ENCODE measurements at places on chromosomes 6 and 20. TPM values are rescaled to one million over a fixed set of nuclear protein-coding genes. Genes with fewer than 3 reads are reported as not detected.

DNA sequence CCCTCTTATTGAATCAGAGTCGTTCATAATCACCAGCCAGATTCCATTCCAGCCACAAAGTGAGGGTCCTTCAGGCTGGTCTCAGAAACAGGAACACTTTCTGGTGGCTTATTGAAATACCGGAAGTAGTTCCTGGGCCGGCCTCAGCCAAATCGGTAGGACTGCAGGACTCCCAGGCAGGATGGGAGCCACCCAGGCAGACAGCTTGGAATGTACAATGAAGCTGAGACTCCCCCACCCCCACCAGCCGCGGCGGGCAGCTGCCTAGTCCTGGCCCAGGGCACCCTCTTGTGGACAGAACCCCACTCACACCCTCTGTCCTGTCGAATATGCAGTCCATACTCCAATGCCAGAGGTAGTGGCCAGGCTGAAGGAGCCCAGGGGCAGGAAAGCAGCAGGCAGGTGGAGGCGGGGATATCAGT lies 43.8 kb downstream of the MDFI start:
- peaks cover 13% of the 10 kb centered on the region for H3K4me1 ChIP-seq
- peak overlapping the region; percentile 56 for H3K4me3 ChIP-seq
- no peak for DNase-seq

DNA sequence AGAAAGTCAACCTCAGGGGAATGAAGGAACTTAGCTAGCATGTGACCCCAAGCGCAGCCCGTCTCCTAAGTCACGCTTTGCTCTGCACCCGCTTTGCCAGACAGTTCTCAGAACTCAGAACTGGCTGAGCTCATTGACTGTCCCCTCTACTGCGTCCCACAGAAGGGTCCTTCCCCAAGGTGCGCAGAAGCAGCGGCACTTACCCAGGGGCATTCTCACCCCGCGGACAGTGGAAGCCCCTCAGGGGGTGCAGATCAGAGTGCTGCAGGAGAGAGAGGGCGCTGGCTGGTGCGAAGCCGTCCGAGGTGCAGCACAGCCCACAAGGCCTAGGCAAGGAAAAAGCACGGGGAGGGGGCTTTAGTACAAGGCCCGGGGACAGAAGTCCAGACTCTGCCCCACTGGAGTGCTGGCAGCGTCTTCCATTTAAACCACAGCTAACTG lies 807 bp downstream of the SNHG17 start:
- DNase-seq = no peak
- H3K4me3 ChIP-seq = peak overlapping the region; percentile 95
- H3K27ac ChIP-seq = peak overlapping the region; percentile 94
- peaks cover 23% of the 10 kb centered on the region for H3K36me3 ChIP-seq

- no peaks in the 10 kb centered on the region for H3K4me1 ChIP-seq
- H3K27me3 ChIP-seq = peaks cover 37% of the 10 kb centered on the region
- H3K27ac ChIP-seq = no peak overlapping the region
Observed at GRCh38 chr20:4544765-4545164, 176.9 kb upstream of the PRND start.

Gene HLA-DMA
- total RNA-seq = 16.9 TPM

Gene EFCAB8
- total RNA-seq = 3.1 TPM

Gene SYCP2
- 4.4 TPM for total RNA-seq

GRCh38 chr20:1118004-1118335 lies 432 bp upstream of the PSMF1 start:
- peaks cover 39% of the 10 kb centered on the region for H3K4me1 ChIP-seq
- no peak for DNase-seq
- H3K27ac ChIP-seq = peak overlapping the region; percentile 87
- H3K4me3 ChIP-seq = peak overlapping the region; percentile 93
- H3K27me3 ChIP-seq = no peaks in the 10 kb centered on the region

Gene NSFL1C
- total RNA-seq = 73.6 TPM

- peak overlapping the region; percentile 57 for H3K27ac ChIP-seq
- peaks cover 5% of the 10 kb centered on the region for H3K36me3 ChIP-seq
- H3K4me3 ChIP-seq = peak overlapping the region; percentile 93
- no peak for DNase-seq
- H3K27me3 ChIP-seq = no peaks in the 10 kb centered on the region
- H3K4me1 ChIP-seq = peaks cover 50% of the 10 kb centered on the region
Observed at GRCh38 chr6:125791151-125791819, 525 bp downstream of the NCOA7 start.

Gene SYNDIG1
- total RNA-seq = not detected

- peaks cover 6% of the 10 kb centered on the region for H3K4me1 ChIP-seq
- peak overlapping the region; percentile 6 for H3K27ac ChIP-seq
- H3K27me3 ChIP-seq = peaks cover 35% of the 10 kb centered on the region
Observed at GRCh38 chr6:3592371-3592941, 135.6 kb upstream of the SLC22A23 start.

Gene CRISP3
- not detected for total RNA-seq

Gene BMP7
- total RNA-seq = not detected

DNA sequence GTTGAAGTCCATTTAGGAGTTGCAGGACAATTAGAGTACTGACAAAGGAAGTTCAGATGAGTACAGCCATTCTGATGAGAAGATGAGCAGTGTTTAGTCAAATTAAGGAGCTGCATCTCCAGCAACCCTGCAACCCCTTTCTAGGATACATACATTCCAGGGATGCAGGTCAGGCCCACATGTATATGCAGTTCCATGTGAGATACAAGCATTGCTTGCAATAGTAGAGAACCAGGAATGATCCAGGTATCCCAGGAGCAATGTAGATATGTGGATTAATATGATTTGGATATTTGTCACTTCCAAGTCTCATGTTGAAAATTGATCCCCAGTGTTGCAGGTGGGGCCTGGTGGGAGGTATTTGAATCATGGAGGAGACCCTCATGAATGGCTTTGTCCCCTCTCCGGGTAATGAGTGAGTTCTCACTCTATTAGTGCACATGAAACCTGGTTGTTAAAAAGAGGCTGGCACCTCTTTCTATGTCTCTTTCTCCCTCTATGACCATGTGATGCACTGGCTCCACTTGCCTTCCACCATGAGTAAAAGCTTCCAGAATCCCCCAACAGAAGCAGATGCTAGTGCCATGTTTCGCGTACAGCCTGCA lies 6.4 kb downstream of the HLA-DPA1 start:
- no peak for DNase-seq
- H3K4me1 ChIP-seq = peaks cover 15% of the 10 kb centered on the region
- no peak overlapping the region for H3K27ac ChIP-seq
- no peaks in the 10 kb centered on the region for H3K27me3 ChIP-seq
- H3K36me3 ChIP-seq = peaks cover 44% of the 10 kb centered on the region

DNA sequence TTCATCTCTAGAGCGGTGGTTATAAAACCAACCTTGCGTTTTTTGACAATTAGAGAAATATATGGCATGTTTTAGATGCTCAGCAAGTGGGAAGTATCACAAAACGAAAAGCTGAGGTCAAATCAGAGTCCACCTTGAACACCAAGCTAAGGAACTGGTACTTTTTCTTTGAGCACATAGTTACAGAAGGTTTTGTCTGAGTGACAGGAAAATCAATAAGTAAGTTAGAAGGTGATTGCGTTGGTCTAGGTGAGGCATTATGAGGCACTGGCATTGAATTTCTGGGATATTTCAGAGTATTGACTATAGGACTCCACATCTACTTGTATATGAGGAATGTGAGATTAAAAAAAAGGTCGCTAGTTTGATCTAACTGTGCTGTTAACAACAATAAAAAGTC lies 597 bp upstream of the HINT3 start:
- peak overlapping the region; percentile 40 for H3K27ac ChIP-seq
- no peak for DNase-seq
- no peaks in the 10 kb centered on the region for H3K36me3 ChIP-seq
- H3K4me1 ChIP-seq = peaks cover 6% of the 10 kb centered on the region
- no peak overlapping the region for H3K4me3 ChIP-seq

Gene MMP24
- total RNA-seq = not detected

GRCh38 chr6:106927531-106928398 lies 46.8 kb downstream of the CD24 start:
- H3K27me3 ChIP-seq = peaks cover 32% of the 10 kb centered on the region
- H3K4me3 ChIP-seq = no peak overlapping the region
- no peak for DNase-seq
- H3K27ac ChIP-seq = no peak overlapping the region
- no peaks in the 10 kb centered on the region for H3K36me3 ChIP-seq
- H3K4me1 ChIP-seq = no peaks in the 10 kb centered on the region

All from natural killer cell treated with Interleukin-12 subunit alpha and Interleukin-12 subunit beta and Interleukin-15 and Interleukin-18, amount 100 ng/mL, for 72 hours (primary cell).